ENCODE measurements at places on chromosomes 5 and 9.

GRCh38 chr9:27353474-27354229 is 56.7 kb upstream of the EQTN start:
- DNase-seq: no peak

DNA sequence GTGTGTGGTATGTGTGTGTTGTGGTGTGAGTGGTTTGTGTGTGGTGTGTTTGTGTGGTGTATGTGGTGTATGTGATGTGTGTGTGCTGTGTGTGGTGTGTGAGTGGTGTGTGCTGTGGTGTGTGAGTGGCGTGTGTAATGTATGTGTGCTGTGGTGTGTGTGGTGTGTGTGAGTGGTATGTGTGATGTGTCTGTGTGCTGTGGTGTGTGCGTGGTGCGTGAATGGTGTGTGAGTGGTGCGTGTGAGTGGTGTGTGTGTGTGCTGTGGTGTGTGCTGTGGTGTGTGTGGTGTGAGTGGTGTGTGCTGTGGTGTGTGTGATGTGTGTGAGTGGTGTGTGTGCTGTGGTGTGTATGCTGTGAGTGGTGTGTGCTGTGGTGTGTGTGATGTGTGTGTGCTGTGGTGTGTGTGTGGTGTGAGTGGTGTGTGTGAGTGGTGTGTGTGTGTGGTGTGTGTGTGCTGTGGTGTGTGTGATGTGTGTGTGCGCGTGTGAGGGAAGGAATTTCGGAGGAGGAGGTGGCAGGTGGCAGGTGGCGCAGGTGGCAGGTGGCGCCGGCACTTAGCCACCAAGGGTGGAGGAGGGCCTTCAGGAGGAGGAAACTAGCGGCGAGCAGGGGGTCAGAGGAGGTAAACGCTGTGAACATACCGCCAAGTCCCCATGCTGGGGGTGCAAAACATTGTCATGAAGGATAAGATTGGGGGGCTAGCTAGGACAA is 191.8 kb downstream of the MELK start:
- DNase-seq: no peak

DNA sequence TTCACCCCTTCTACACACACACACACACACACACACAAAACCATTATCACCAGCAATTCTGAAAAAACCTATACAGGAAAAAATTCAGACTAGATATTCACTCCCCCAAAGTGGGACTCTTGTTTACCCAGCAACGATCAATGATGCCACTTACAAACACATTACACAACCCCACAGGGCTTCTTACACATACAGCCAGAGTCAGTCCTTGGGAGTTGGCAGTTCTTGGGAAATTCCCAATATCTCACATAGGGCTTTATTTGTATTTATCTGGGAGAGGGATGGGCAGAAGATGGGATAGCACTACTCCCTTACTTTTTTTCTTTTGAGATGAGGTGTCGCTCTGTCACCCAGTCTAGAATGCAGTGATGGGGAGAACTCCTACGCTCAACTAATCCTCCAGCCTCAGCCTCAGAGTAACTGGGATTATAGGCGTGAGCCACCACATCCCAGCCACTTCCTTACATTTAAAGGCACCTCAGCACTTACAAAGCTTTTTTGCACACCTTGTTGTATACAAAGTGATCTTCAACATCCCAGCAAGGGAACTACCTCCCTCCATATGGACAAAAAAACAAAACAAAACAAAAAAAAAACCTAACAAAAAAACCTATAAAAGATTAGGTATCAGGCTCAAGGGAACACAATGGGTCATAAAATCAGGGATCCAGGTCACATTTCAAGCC is 168.4 kb downstream of the TSSK1B start:
- DNase-seq: peak; percentile 55

DNA sequence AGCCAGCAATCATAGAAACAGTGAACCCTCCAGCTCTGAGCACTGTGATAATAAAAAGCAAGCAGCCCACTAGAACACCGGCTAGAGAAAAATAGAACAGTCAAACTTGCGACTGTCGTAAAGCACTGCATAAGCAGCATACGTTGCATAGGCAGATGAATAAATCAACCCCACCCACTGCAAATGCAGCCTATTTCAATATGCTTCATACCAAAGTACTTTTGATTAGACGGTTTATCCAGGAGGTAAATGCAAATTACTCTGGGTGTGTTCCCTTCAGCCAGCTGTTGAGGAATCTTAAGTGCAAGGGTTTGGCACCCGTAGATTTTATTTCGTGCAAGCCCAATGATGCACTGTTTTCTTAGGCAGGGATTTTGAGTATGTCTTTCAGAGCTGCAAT is 32.1 kb upstream of the ANKRD18A start:
- no peak for DNase-seq

DNA sequence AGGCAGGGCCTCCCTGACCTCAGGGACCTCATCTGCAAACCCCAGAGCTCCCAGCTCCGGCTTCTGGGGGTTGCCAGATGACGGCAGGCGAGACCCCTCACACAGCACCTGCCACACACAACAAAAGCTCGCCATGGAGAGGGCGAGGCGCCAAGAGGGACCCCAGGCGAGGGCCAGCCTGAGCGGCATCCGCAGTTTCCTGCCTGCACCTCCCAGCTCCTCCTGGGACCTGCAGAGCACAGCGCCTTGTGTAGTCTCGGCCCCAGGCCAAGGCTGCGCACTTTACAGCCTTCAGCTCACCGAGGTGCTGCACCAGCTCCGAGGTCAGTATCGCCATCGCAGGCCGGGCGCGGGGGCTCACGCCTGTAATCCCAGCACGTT is 82.4 kb upstream of the ADAMTS2 start:
- no peak for DNase-seq

DNA sequence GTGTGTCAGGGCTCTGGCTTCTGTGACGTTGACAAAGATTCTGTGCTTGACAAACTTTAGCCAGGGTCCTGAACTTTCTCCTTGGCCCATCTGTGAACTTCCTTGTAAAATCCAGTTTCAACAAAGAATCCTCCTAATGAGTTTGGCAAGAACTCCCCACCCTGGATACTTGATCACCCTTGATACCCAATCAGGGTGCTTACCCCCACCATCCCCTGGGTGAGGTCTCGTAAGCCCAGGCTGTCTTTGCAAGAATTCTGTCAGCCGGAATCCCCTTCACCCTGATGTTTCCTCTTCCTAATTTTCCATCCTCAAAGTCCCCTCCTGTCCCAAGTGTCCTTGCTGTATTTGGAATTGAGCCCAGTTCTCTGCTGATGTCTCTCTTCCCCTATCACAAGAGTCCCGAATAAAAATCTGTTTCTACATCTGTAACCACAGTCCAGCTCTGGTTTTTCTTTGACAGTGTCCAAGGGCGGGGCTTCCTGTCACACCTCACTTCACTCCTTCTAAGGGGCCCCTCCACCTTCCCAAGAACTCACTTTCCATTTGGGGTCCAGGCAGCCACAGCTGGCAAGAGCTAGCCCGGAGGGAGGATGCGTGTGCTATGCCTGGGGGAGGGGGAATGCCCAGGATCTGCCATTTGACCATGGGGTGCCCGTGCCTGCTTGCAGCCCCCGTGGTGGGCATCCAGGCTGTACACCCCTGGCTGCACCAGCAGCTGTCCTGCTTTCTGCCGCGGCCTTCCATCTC is 2.7 kb upstream of the CARD19 start:
- DNase-seq: no peak

DNA sequence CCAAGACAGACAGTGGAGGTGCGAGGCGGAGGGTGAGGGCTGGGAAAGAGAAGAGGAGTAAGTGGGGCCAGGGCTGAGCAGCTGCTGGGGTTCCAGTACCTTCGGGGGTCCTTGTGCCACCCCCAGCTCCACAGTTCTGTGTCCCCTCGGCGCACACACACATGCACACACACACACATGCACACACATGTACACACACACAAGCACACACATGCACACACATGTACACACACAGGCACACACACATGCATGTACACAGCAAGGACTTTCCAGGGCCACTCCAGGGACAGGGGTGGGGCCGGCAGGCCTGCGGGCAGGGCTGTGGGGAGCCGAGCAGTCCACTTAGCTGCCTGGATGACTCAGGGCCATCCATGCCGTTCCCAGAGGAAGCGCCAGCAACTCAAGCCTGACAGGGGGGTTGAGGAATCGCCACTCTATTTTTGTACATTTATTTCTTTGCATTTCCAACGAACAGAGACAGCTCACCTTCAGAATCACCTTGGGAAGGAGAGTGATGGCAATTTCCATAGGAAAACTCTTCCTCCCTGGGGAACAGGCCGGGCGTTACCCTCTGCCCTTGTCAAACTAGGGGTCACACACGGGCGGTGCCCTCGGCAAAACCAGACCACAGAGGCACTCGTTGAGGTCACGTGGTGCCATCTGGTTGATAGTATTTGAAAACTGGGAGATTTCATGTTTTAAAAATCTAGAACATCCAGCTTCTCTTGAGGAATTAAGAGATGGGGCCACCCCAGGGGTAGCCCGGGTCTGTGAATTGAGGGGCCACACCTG is 135.7 kb downstream of the ADAMTS2 start:
- peak; percentile 60 for DNase-seq

GRCh38 chr5:9707732-9708462 is 77.7 kb upstream of the TAS2R1 start:
- DNase-seq: no peak

DNA sequence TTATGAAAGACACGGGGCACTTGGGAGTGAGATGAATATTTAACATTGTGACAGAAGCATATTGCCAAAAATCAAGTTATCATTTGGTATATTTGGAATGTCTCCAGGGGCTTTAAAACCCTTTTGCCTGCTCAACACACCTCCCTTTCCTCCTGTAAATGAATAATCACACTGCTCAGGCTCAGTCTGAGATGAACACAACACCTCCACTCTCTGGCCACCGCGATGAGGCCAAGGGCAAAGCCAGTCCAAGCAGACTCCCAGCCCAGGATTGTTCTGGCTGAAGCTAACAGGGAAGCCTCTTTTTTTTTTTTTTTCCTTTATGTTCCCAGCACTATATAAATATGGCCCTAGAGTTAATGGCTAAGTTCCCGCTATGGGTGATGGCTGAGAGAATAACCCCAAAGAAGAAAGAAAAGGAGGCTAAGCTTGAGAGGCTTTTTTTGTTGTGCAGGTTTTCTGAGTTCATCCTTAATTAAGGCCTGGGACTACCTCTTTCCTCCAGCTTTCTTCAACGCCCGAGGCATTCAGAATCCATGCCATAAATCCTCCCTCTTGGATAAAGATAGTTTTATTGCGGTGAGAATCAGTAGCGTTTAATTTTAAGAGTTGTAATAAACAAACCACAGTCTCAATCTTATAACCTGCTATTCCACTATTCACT is 10.5 kb upstream of the ERAP1 start:
- no peak for DNase-seq

GRCh38 chr5:63408984-63409383 is 553.3 kb downstream of the HTR1A start:
- no peak for DNase-seq

DNA sequence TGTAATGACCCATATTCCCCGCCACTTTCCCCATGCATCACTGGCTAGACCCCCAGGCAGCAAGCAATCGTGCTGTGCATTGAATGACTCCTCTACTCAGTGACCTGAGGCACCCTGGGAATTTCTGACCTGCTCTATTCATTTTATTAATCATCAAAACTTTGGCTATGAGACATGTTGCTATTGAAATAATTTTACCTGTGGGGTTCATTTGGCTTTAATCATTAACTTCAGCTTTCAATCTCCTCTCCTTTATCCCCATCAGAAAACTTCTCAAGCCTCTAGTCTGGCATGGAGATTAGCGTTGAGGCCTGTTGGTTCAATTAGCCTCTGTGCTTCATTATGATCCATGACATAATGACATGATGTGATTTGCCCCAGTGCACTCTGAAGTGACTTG is 429.0 kb downstream of the ZNF608 start:
- DNase-seq: no peak

DNA sequence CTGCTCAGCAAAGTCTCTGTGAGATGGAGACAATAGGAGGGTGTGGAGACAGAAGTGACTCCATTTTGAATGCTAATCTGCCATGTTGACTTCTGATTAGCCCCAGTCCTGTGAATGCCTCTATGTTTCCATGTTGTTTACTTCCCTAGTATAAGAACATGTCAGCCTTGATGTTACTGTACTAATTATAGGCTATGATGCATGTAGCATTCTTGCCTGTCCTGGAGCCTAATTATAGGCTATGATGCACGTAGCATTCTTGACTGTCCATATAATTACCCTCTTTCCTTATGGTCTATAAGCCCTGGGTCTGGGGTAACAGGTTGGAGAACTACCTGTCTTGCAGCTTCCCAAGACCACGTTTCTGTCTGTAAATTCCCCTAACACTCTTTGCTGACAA is 353.3 kb upstream of the CLINT1 start:
- DNase-seq: no peak

DNA sequence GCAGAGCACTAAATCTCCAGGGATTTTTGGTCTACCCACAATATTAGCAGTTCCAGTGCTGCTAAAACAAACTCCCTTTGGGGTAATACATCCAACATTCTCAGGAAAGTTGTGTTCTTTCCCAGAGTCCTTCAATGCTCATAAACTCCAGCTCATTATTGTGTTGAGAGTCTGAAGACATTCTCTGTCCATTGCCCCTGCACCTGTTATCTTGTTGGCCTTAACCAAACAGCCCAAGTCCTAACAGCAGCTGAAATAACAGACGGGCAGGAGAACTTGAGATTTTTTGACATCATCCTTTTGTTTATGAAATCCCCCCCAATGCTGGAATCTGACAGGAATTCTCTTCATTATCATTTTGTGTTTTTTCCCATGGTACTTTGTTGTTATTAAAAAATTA is 110.8 kb downstream of the PAPPA start:
- no peak for DNase-seq

DNA sequence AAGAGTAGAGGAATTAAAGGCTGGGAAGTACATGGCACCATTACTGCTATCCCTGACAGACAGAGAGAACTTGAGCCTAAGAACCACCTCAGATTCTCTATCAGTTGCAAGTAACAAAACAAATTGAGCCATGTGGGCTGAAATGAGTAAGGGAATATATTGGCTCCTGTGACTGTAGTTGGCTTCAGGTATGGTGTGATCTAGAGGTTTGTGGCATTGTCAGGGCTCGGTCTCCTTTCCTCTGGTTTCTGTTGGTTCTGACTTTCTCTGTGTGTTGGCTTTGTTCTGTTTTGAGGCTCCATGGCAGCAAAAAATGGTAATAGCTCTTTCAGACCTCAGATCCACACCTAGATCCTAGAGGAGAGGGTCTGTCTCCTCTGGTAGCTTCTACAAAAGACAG is 5.7 kb downstream of the GALNT10 start:
- DNase-seq: no peak

GRCh38 chr5:14848385-14848784 is 23.2 kb downstream of the ANKH start:
- no peak for DNase-seq

DNA sequence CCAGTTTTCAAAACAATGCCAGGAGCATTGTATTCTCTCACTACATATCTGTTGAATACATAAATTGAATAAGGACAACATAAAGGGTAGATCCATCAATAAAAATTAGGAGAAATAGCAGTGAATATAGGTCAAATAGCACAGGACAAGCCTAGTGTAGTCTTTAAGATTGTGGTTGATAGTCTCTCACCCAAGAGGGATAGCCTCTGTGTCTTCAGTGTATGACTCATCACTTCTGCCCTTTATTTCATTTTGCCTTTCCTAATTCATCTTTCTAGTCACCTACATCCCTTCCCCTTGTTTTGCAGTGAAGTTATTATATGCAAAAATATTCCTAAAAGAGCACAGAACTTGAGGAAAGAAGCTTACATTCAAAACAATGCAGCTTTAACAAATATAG is 335.0 kb upstream of the TUSC1 start:
- DNase-seq: no peak
